ENCODE measurements at places on chromosomes 7 and 10.

DNA sequence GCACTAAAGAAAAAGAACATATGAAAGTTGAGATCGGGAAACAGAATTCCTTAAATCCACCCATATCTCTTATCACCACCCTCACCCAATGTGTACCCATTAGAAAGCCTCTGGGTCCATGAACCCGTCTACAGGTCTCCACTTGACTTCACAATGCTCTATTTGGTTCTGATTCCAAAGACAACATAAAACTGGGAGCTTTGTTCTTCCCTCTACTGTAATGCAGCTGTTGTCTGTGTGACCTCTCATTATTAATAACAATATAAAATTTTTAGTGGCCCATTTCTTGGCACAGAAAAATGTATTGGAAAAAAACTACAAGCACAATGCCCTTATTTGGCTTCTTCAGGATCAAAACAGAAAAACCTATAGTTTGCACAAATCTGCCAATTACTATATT lies 30.0 kb downstream of the DOCK4 start:
- DNase-seq: no peak

- DNase-seq: no peak
Measured at GRCh38 chr10:93126483-93127052, 52.9 kb downstream of the CYP26A1 start.

DNA sequence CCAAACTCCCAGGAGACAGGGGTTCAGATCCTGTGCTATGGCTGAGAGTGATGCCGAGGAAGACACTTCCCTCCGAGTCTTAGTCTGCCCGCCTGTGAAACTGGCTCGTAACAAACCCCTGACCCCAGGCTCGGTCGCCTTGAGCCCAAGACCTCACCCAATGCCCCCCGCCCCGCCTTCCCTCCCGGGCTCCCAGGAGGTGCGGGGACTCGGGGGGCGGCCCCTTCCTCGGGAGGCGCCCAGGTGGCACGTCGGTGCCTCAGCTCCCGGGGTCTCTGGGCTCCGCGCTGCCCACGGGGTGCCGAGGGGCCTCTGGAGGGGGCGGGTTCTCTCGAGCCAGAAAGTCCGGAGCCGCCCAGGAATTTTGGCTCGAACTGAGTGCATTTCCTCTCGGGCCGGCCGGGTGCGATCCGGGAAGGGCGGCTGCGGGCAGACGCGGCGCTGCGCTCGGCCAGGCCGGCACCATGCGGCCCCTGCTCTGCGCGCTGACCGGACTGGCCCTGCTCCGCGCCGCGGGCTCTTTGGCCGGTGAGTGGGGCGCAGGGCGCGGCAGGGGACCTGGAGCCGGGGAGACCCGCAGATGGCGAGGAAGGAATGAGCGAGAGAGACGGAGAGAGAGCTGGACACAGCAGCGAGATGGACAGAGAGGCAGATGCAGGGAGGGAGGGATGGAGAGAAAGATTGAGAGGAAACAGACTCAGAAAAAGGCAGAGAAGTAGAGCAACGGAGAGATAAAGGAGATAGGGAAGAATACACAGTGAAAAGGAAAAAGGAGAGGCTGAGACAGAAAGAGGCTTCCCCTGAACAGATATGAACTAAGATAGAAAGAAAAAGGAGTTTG lies at the start of gene PLAC9:
Gene PLAC9, plus strand, starts transcription at position 432 of the 841 bp plus-strand sequence. Its CDS starts 33 bp downstream, at position 465.
- DNase-seq: no peak

GRCh38 chr7:129123510-129123857 lies 21.0 kb upstream of the TSPAN33 start:
- DNase-seq: no peak

DNA sequence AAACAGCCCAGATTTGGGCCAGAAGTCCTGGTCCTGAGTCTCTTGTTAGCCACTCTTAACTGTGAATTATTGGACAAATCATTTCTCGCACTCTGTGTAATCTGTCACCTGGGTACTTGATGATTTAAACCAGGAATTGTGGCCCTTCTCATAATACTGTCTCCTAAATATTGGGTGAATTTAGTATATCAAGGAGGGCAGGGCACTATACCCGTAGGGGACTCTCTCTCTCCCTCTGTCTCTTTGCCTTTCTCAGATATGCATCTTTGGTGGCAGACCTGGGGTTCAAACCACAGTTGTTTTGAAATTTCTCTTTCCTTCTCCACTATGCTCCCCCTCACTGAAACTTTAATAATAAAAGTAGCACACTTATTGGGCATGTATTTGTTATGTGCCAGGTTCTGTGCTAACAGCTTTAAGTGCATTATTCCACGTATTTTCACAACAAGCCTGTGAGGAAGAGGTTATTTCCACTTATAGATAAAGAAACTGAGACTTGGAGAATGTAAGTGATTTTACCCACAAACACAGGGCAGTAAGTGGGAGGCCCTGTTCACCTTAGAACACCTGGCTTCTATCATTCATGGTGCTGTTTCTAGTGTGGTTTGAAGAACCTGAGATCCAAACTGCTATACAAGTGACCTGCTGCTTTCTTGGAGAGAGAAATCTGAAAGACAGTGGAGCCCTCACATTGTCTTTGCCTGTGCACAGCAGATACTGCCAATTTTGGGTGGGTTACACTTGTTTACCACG lies 11.8 kb downstream of the FAS start:
- no peak for DNase-seq

DNA sequence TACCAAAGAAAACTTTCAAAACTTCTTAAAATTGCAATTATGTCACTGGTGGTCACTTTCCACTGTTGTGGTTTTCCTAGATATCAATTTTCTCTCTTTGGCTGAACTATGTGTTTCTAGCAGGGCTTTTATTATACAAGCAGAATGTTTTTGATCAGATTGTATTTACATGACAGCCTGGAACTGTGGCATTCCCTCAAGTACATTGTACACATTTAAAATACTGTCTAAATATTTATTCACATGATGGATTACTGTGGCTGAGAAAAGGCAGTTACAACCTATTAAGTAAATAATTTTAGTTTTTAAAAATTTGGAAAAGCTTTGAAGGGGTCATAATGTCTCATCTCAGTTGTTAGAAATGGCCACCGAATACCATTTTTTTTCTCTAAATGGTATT lies 231.9 kb upstream of the PPP1R3A start:
- no peak for DNase-seq

DNA sequence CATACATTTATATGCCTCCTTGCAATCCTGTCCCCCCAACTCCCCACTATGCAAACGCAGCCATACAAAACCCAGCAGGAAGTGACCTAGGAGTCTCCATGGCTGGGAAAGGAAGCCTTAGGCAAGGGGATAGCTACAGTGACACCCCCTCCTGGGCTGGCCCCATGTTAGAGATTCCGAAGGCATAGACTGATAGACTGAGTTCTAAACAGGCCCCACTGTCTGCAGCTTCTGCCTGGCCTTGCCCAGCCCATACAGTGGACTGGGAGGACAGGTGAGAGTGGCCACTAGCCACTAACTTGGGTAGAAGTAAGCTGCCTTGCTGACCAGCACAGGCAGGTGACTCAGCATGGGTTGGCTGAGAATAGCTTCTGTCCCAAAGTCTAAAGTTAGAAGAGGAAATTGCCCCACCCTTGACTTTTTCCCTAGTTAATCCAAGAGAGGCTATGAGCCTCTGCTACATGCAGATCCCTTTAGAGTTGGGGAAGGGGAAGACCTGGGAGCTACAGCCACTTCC lies 106.3 kb downstream of the C10orf105 start:
- no peak for DNase-seq

DNA sequence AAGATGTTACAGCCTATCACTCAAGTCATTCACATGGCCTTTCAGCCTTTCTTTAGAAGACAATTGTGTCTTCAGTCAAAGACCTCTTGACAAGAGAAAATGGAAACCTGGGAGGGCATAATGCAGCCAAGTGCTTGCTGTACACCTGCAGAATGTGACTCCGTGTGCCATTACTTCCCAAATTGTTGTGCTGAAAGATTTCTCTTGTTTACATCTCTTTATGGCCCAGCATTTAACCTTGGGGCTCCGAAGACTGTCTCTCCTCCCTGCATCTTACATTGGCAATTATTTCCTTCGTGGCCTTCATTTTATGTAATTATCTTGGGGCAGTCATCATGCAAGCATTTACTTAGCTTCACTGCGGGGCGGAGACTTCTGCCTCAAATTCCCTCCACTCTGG lies 287.0 kb downstream of the TCF7L2 start:
- DNase-seq: no peak

DNA sequence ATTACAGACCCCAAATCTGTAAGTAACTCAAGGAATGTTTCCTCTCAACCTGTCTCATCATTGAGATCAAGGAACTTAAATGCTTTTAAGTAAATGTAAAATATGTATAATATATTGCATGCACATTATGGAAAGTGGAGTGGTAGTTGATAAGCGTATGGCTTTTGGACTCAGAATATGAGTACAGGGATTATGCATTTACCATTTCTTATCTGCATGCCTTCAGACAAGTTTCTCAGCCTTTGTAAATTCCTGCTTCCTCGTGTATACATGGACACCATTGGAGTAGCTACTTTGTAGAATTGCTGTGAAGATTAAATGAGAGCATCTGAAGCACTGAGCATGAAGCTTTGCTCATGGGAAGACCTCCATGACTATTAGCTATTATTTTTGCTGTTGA lies 70.5 kb downstream of the CACNB2 start:
- DNase-seq: no peak

DNA sequence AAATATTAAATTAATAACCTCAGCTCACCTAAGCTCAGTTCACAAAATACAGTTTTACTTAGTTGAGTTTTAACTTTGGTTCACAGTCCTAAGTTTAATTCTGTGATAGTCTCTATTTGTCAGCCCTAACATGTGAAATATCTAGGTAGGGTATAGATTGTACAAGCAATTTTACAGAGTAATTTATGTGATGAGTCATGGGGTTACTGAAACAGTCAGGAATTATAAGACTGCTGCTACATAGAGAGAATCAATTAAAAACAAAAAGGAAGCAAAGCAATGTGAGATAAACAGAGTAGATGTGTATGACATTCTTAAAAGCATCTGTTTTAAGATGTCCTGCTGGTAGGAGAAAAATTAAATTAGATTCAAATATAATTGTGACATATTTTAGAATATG lies 1018.2 kb upstream of the KCND2 start:
- no peak for DNase-seq

- DNase-seq: no peak
Measured at GRCh38 chr10:86686972-86687371, 18.7 kb downstream of the LDB3 start.

GRCh38 chr7:88289564-88290025 lies 17.1 kb downstream of the STEAP4 start:
- DNase-seq: no peak

DNA sequence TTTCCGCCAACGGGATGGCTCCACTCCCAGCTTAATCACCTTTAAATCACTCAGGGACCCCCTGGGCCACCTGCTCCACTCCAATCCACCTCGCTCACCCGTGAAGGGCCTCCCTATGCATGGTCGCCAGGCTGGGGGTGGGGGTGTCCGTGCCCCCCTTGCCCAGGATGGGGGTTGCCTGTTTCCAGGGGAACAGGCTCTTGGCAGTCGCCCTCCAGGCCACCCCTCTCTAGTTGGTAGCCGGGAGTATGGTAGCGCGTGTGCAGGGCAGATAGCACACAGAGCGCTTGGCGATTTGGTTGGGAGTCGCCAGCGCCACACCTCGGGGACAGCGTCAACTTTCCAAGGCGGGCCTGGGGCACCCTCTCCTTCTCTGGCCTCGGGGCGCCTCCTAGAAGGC lies 134.9 kb upstream of the ZNF92 start:
- DNase-seq: no peak

- DNase-seq: no peak
Measured at GRCh38 chr10:109996225-109996624, 11.6 kb upstream of the ADD3 start.

- DNase-seq: no peak
Measured at GRCh38 chr10:126963354-126963753, 58.1 kb downstream of the DOCK1 start.

GRCh38 chr10:49157229-49157628 lies 23.4 kb upstream of the FAM170B start:
- no peak for DNase-seq

- no peak for DNase-seq
Measured at GRCh38 chr10:73424478-73424877, 8.9 kb downstream of the MSS51 start.
